ENCODE measurements at places on chromosomes 12 and 14.

GRCh38 chr12:50190859-50191258, 23.7 kb upstream of the CERS5 start:
- no peak for DNase-seq

- no peak for DNase-seq
Observed at GRCh38 chr14:81095539-81095938, 125.2 kb downstream of the GTF2A1 start.

GRCh38 chr14:68655021-68655831, 137.6 kb downstream of the ZFP36L1 start:
- peak; percentile 83 for DNase-seq

- DNase-seq, result no peak
Observed at GRCh38 chr14:97532052-97532451, 734.9 kb downstream of the VRK1 start.

GRCh38 chr12:112381406-112381882, 787 bp downstream of the HECTD4 start:
- no peak for DNase-seq

All from mesenteric fat pad (tissue), 1 donor.